ENCODE measurements at places on chromosomes 1 and 21.

- no peak for DNase-seq
Measured at GRCh38 chr1:207856276-207857023, 54.5 kb downstream of the CD34 start.

GRCh38 chr1:118340928-118341910 is 156.2 kb upstream of the SPAG17 start:
- DNase-seq: no peak

GRCh38 chr1:162281426-162281825 is 95.2 kb downstream of the SPATA46 start:
- no peak for DNase-seq

GRCh38 chr1:221736714-221737113 is 5.2 kb downstream of the DUSP10 start:
- no peak for DNase-seq

DNA sequence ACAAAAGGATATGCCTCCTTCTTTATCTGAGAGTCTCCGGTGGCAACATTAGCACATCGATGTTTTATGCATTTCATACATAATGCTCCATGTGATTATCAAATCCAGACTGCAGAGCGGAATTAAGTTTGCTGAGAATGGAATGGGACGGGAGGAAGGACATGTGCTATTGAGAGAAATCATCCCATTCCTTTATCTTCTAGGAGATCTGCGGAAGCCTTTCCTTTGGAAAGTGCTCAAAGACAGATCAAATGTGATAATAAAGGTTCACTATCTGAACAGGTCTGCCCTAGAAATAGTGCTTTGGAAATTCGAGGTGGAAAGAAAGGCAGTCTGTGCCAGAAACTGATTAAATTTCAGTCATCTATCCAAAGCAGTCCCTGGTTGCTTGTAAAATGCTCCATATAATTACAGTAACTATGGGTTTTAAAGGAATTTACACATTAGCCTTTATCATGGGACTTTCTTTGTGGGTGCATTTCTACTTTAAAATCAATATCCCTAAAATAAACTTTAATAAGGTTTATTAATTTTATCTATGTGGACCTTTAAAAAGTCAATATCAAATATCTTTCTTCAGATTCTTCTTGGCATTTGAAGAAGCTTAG is 473.5 kb upstream of the ADGRL2 start:
- no peak for DNase-seq

DNA sequence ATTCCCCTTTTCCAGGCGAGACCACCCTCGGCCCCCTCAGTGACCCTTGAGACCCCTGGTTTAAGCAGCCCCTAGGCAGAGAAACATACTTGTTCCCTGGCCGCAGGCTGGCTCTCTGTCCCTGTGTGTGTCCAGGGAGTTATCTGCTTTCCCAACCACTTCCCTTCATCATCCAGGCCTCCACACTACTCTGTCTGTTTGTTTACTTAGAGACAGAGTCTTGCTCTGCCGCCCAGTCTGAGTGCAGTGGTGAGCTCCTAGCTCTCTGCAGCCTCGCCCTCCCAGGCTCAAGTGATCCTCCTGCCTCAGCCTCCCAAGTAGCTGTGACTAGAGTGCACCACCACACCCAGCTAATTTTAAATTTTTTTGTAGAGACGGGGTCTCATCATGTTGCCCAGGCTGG is 5.8 kb upstream of the VWA1 start:
- no peak for DNase-seq
